H9 (cell line): ENCODE measurements at places on chromosomes 6 and 20.

DNA sequence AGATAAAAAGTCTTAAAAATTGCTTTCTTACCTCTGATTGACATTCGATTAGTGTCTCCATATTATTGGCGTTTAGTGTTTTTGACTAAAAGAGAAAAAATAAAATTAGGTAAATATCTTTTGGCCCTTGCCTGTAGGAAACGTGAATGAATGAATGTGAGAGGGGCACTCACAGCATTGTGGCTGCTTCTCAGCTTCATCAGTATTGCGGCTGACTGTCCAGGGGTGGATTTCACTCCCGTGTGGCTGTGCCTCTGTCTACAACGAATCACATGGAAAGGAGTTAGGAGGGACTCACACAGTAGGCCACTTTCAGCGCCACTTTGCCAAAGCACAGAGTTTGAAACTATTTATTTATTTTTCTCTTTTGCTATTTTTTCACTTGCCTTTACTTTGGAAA, 844 bp downstream of the TAGAP start:
- DNase-seq, result no peak

GRCh38 chr20:939606-940005, 23.5 kb upstream of the ANGPT4 start:
- DNase-seq, result no peak

- no peak for DNase-seq
These were observed 408.6 kb upstream of the IMPG1 start for GRCh38 chr6:76481101-76481500.

- DNase-seq, result no peak
These were observed 305.5 kb downstream of the QKI start for GRCh38 chr6:163720005-163720404.

DNA sequence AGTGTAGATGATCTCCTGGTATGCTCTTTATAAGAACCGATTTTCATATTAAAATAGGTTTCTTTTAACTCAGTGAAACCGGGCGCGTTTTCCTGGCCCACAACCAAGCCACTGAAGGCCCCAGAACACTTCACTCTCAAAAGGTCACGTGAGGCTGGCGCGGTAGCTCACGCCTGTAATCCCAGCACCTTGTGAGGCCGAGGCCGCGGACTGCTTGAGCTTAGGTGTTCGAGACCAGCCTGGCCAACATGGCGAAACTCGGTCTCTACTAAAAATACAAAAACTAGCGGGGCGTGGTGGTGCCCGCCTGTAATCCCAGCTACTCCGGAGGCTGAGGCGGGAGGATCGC, 402 bp upstream of the TAF8 start:
- peak; percentile 64 for DNase-seq

GRCh38 chr6:35318196-35319171, 20.9 kb downstream of the DEF6 start:
- DNase-seq, result peak; percentile 96

DNA sequence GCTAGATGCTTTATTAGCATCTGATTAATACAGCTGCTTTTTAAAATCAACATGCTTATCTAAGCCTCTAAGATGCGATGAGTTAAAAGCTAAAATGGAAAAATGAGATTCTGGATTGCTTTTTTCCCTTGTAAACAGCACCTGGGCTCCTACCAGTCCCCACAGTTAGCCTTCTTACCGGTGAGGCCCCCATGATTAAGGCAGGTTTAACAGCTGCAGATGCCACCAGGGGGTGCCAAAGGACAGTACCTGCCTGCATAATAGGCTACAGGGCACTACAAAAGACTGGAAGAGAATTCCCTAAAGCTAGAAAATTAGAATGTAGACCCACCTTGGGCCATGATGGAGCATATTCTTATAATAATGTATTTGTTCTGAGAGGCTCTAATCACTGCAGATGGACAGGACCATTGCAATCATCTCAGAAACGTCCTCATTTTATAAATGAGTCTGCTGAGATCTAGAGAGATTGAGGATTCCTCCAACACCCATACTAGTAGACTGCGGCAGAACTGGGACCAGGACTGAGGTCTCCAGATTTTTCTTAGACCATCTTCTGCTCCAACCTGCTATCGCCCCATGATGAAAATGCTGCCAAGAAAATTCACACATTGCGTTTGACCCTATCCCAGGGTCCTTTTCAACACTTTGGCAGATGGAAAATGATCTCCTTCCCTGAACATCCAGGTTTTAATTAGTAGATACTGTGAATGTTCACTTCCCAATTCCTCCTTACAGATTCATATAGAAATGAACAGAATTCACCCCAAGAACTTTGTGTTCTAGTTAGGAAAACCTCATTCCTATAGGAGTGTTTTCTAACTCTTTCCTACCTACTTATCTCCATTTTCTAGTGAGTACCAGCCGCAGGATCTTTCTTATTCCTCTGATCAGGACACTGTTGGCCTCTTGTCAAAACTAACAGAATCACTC, 148.8 kb downstream of the RPS12 start:
- peak; percentile 86 for DNase-seq

- DNase-seq, result no peak
These were observed 66.5 kb upstream of the SMIM29 start for GRCh38 chr6:34315256-34315655.

GRCh38 chr20:20223981-20224380, 143.9 kb upstream of the INSM1 start:
- no peak for DNase-seq

DNA sequence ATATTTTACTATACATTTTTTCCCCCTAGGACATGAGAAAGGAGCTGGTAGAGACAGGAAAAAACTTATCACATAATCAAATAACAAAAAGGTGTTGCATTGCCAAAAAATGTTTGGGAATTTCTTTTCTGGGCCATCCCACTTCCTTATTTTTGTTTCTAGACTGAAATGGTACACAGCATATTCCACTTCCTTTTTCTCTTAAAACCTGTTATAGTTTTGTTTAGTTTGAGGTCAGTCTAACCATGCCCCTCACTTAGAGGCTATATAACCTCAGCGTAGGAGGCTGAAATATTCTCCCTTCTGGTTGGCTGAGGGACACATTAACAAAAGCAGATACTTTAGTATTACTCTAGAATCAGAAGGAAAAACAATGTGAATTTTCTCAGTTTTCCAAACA, 323.9 kb downstream of the GJA1 start:
- DNase-seq, result no peak

- DNase-seq, result no peak
These were observed 2.0 kb downstream of the SCRT2 start for GRCh38 chr20:673603-674001.

- DNase-seq, result no peak
These were observed 42.2 kb upstream of the TGM6 start for GRCh38 chr20:2338411-2339066.

DNA sequence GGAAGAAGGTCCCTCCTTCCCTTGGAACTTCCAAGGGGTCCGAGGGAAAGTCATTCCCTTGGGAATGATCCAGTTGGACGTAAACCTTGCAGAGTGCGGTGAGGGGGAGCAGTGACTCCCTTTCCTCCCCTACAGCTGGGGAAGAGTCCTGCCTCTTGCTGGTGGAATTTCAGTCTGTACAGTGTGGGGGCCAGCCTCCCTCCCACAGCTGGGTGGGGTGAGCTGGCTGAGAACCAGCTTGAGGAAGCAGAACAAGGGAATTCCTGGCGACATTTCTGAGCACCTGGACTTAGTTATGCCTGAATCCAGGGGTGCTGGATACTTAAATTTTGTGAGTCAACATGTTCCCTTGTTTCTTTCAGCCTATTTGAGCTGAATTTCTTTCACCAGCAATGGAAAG, 152.0 kb downstream of the ANKRD60 start:
- no peak for DNase-seq

DNA sequence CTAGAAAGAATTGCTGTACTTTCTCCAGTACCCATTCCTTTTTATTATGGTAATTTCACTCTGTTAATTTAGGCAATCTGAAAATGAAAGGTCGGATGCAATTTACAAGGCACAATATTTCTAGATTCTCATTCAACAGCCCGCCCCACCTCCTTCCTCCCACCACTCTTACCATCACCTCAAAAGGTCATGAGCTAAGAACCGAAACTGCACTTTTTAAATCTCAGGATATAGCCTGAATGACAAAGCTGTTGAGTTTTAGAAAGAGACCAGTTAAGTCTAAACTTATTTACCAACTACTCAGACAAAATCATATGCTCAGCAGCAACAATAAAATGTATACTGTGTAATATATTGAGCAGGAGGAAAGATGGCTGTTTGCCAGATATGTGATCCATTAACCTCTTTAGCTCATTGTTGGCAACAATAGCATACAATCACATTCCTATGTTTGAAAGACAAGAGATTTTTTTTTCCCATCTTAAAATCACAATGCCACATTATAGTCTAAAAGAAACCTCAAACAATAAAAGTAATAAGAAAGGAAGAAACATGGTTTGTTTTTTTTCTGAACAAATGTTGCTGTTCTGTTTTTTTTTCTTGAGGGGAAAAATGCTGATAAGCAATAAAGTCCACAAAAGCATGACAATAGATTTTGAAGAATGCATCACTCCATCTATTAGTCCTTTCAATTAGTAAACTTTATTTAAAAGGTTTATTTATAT, 1.6 kb upstream of the HS3ST5 start:
- no peak for DNase-seq

GRCh38 chr6:147742440-147742839, 233.9 kb downstream of the SAMD5 start:
- DNase-seq, result no peak

DNA sequence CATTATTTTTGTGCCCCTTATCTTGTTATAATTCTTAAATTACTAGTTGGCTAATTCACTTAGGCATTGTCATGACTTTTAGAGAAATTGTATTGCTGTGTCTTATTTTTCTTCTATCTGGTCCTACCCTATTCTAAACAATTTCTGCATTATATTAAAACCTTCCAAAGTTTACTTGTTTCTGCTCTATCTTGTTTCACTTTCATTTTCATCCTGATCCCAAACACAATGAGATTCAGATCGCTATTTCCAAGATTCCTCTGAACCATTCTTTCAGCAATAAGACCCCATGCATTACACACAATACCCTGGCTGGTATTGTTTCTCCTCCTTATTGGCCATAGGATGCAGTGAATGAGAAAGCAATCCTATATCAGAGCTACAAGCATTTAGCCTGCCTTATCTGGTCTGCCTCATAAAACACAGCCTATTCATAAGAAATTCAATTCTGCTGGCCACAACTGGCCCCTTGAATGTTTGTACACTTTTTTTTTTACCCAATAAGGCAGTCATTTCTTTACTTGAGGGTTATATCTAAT, 69.9 kb upstream of the POU3F2 start:
- DNase-seq, result no peak

- no peak for DNase-seq
These were observed 1.2 kb downstream of the IP6K3 start for GRCh38 chr6:33745548-33745947.

DNA sequence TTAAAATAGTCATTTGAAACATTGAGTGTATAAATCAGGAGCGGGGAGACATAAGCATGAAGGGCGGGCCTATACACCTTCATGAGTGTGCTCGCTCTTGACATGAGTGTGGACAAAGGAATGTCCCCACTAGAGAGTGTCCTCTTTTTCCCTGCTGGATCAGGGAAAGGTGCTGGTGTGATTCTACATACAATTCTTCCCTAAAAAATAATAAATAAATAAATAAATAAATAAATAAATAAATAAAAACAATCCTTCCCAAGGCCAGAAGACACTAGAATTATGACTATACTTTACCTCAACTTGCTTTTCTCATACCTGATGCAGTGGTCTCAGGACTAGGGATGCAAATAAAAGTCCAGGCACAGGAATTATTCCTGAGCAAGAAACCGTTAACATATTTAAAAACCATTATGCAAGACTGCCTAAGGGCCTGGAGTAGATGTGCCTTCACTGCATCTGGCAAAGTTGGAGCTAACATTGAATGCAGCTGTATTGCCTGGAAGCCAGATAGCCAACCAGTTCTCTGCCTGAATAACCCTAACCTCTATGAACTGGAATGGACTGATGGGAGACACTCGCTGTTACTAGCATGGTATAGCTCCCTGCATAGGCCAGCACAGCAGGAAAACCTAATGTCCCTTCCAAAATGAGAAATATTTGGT, 37.5 kb upstream of the MICB start:
- no peak for DNase-seq

- no peak for DNase-seq
These were observed 9.0 kb downstream of the POLH start for GRCh38 chr6:43584892-43585570.

DNA sequence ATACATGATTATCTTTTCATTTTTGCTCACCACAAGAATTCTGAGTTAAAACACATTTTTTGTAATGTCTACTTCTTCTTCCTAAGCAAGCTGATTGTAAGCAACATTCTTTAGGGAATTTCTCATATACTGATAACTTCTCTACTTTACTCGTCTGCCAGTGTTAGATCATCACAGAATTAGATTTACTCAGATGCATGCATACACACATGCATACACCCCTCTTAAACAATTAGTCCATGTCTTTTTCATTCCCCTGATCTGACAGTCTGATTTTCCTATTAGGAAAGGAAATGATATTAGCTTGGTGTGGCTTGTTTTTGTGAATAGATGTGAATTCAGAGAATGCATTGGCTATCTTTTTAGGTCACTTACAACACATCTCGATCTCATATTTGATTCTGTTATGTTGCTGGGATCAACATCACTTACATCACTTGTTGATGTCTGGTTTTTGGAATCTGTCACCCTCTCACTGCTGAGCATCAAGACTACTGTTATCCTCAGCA, 91.4 kb downstream of the FIG4 start:
- no peak for DNase-seq

DNA sequence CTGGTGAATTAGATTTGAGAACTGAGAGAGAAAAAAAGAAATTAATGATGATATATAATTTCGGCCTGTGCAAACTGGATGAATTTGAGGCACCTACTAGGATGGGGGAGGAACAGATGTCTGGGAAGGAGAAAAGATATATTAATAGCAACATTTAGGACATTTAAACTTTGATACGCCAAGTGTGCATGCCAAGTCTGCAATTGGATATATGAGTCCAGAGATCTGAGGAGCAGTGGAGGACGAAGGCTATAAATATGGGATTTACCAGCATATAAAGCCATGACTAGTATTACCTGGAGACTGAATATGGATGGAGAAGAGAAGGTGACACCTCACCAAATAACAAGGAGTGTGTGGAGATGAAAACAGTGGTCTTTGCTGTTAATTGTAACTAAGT, 272.6 kb upstream of the HSF2 start:
- no peak for DNase-seq

DNA sequence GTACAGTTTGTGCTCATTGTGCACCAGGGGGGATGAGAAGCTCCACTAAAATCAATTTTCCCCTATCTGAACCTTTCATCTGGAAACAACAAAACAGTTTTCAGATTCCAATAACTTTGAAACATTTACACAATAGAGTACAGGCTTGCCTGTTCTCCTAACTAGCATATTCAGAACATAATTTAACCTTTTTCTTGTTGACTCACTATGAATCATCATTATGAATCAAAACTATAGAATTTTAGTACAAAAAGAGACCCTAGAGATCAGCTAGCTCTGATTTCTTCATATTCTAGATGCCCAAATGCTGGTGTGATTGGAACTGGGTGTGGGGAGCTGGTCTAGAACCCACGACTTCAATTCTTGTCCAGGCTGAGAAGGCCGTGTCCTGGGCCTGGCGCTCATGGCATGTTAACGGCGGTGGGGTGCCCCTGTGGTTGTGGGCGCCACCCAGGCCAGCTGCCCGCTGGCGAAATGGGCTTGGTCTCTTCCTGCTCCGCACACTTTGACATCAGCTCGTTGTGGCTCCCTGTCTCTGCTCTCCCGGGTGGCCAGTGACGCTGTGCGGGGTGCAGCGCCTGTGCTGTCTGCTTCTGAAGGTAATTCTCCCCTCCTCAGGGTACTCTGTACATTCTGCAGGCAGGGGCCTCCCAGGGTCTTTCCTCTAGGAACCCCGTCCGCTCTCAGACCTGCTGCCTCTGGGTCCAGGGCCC, 29.9 kb upstream of the AGPAT4 start:
- DNase-seq, result no peak
